ENCODE measurements at places on chromosomes 7 and 10. TPM values are rescaled to one million over a fixed set of nuclear protein-coding genes. Genes with fewer than 3 reads are reported as not detected.

The FOXI2 gene
- total RNA-seq = not detected

The MMP21 gene
- 1.1 TPM for total RNA-seq

The ZNF853 gene
- 5.2 TPM for total RNA-seq

The AOAH gene
- 0.52 TPM for total RNA-seq

The ASB10 gene
- total RNA-seq = not detected

The AKR1C8 gene
- total RNA-seq = not detected

The LRRN3 gene
- total RNA-seq = not detected

The GTF2IRD1 gene
- total RNA-seq = 4.3 TPM

The CYP3A4 gene
- not detected for total RNA-seq

The LBX1 gene
- total RNA-seq = not detected

The LMBR1 gene
- 137 TPM for total RNA-seq

The GTPBP4 gene
- 19.5 TPM for total RNA-seq
